ENCODE measurements at places on chromosomes 1 and 21.

DNA sequence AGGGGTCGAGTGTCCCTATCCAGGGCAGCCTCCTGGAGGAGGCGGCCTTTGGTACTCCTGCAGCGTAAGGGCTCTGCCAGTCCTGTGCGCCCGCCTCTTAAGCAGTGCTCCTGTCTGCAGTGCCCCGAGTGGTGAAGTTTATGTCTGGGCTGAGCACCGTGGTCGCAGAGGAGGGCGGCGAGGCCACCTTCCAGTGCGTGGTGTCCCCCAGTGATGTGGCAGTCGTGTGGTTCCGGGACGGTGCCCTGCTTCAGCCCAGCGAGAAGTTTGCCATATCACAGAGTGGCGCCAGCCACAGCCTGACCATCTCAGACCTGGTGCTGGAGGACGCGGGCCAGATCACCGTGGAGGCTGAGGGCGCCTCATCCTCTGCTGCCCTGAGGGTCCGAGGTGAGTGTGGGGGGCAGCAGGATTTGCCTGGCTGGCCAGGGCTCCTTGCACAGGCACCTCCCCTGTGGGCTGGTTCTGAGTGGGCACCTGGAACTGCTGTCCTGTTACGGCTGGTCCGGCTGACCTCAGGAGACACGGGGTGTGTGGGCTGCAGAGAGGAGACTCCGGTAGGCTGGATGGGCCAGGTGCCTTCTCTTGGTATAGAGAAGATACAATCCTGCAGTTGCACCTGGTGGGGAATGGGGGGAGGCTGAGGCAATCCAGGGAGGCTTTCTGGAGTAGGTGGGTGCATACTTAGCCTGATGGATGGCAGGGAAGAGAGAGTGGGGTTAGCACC, 66.8 kb downstream of the OBSCN start:
- DNase-seq = no peak

DNA sequence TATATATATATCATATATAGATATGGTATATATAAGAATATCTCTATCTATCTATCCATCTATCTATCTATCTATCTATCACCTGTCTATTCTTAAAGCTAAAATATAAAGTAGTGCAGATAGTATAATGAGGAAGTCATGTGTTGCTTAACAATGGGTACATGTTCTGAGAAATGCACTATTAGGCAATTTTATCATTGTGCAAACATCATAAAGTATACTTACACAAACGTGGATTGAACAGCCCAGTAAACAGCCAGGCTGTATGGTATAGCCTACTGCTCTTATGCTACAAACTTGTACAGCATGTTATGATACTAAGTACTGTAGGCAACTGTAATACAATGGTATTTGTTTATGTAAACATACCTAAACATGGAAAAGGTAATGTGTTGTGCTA, 621.0 kb upstream of the NCAM2 start:
- no peak for DNase-seq

- peak; percentile 68 for DNase-seq
Measured at GRCh38 chr1:75855010-75855409, 58.3 kb downstream of the MSH4 start.

GRCh38 chr21:42010507-42011495, 641 bp upstream of the ZBTB21 start:
- DNase-seq = no peak

- DNase-seq = no peak
Measured at GRCh38 chr21:24994717-24995116, 612.6 kb downstream of the MRPL39 start.

GRCh38 chr1:43395523-43395922, 5.8 kb downstream of the SZT2 start:
- DNase-seq = no peak

DNA sequence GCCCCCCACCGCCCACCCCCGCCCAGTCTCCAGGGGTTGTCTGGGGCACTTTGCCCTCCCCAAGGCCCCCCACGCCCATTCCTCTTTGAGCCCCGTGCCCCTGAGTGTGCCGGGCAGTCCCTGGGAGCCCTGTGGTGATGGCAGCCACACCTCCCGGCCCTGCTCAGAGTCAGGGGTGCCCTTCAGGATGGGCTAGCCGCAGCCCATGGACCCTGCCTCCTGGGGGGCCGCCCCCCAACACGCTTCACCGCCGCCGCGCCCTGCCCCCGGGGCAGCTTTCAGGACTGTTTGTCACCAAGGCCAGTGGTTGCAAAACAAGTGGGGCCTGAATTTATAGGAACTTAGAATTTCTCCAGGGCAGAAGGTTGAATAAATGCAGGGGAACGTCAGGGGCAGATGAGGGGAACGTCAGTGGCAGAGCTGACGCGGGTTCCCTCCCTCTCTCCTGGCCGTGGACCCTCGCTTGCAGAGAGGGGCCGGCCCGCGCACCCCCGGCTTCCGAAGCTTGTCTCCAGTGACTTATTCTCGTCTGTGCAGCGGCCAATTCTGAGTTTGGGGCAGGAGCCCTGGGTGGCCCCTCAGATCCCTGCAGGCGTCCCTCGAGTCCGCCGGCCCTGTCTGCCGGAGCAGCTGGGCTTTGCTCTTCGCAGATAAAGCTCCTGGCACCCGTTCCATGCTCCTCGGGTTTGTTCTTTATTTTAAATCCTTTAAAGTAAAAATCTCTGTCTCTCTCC, 41.2 kb upstream of the ADARB1 start:
- DNase-seq = no peak
